GM04503 (cell line): ENCODE measurements at places on chromosomes 7 and 10.
A peak's percentile ranks its signal among the peaks of the same experiment; 100 is the strongest.

DNA sequence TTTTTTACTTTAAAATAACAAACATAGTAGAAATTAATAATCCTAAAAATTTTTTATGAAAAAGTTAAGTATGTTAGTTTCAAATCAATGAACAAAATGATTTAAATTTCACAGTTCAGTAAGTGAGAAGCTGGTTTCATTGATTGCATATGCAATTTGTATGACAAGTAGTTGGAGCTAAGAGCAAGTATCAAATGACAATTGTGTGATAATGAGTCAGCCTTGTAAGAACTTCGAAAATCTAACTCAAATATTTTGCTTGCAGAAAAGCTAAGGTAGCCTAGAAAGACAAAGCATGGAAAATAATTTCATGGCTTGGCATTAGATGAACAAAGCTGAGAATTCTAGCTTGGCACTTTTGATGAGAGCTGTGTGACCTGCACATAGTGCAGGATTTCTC lies 111.5 kb downstream of the HDAC9 start:
- DNase-seq = no peak

DNA sequence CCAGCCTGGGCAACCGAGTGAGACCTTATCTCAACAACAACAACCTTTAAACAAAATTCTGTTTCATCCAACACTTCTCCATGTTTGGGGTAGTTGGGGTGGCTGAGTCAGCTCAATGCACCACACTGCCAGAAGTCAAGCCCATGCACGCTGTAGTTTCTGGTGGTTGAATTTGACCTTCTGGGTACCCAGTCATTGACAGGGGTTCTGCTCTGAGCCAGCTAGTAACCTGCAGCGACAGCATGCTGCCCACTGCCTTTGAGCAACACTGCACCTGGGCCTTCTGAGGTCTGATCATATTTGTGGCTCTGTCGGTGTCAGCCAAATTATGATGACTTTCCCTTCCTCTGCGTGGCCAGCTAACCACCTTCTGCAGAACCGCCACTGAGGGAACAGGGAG lies 84.6 kb upstream of the ZNF438 start:
- DNase-seq = no peak

- no peak for DNase-seq
These were observed 5.8 kb downstream of the LZTS2 start for GRCh38 chr10:101005361-101005760.

- no peak for DNase-seq
These were observed 128.4 kb upstream of the PLPP4 start for GRCh38 chr10:120328647-120329046.

- no peak for DNase-seq
These were observed 113.7 kb downstream of the ALOX5 start for GRCh38 chr10:45487735-45488134.

GRCh38 chr7:15829691-15830090 lies 143.2 kb upstream of the MEOX2 start:
- no peak for DNase-seq

- DNase-seq = peak; percentile 3
These were observed 25.1 kb downstream of the CASP7 start for GRCh38 chr10:113704637-113705343.

GRCh38 chr7:71627651-71628050 lies 495.7 kb downstream of the GALNT17 start:
- DNase-seq = no peak

- no peak for DNase-seq
These were observed 162.4 kb downstream of the AGMO start for GRCh38 chr7:15399441-15399840.

DNA sequence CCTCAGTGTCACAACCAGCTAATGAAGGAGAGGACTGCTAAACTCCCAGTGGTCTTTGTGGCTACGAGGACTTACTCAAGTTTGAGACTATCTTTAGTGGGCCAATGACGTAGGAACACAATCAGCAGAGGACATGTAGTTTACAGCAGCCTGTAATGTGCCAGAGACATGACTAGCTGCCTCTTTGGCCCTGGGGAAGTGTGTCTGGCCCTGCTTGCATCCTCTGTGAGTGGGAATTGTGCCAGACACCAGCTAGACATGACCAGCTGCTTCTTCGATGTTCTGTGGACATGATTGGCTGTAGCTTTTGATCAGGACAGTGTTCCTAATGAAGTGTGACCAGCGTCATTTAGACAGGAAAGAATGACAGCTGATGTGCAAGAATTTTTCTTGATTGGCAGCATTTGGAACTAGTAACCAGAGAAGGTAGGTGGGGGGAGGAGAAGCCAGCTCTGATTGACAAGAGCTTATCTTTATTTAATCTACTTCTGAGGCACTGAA lies 141.7 kb downstream of the AUTS2 start:
- DNase-seq = no peak

DNA sequence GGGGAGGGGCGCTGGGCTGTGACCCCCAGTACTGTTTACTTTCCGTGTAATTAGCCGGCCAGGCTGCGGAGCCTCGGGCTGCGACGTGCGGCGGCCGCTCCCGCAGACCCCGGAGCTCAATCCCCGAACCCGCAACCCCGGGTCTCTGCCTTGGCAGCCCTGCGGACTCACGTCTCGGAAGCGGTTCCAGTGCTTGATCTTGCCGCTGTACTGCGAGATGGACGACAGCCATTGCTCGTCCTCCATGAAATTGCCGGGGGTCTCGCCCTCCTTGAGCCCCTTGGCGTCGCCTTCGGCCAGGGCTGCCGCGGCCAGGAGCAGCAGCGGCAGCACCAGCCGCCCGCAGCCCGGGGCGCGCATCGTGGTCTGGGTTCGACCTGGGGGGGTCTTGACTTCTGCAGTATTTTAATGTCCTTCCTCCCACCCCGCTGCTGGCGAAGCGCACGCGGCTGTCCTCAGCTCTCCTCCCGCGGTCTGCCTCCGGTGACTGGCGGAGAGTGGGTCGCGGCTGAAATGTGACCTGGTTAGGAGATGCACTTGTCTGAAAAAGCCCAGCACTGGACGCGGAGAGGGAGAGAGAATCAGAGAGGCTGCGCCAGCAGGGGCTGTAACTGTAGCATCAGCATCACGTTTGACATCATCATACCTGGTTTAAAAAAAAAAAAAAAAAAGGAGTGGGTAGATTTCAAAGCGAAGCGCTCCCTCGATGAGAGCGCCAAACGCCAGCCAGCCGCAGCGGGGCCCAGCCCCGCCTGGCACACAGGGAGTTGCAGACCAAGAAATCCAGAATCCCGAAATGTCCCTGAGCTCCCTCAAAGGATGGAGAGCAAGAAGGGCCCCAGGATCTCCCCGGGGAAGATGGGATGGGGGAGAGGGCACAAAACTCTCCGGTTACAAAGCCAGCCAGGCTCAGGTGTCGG lies at the start of gene SPOCK2:
TSS of gene SPOCK2 (minus strand) at position 583 of the 920 bp plus-strand sequence. CDS start at position 360, 223 bp downstream.
- DNase-seq = no peak
